Astrocyte of the hippocampus (primary cell): ENCODE measurements at places on chromosomes 7 and 10.

GRCh38 chr7:142308326-142308725, 50.5 kb upstream of the PRSS58 start:
- DNase-seq: no peak

DNA sequence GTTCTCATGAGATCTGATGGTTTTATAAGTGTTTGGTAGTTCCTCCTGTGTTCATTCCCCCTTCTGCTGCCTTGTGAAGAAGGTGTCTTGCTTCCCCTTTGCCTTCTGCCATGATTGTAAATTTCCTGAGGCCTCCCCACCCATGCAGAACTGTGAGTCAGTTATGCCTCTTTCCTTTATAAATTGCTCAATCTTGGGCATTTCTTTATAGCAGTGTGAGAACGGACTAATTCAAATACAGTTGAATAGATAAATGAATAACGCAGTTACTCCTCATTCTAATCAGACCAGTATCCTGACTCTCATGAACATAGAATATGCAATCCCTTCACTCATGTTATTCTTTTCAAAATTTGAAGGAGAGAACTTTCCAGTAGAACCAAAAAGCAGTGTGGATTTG, 375.0 kb upstream of the FZD8 start:
- DNase-seq: no peak

- no peak for DNase-seq
Observed at GRCh38 chr7:56077681-56078080, 13.6 kb downstream of the SUMF2 start.

GRCh38 chr7:66626331-66626934, 2.2 kb upstream of the KCTD7 start:
- no peak for DNase-seq

DNA sequence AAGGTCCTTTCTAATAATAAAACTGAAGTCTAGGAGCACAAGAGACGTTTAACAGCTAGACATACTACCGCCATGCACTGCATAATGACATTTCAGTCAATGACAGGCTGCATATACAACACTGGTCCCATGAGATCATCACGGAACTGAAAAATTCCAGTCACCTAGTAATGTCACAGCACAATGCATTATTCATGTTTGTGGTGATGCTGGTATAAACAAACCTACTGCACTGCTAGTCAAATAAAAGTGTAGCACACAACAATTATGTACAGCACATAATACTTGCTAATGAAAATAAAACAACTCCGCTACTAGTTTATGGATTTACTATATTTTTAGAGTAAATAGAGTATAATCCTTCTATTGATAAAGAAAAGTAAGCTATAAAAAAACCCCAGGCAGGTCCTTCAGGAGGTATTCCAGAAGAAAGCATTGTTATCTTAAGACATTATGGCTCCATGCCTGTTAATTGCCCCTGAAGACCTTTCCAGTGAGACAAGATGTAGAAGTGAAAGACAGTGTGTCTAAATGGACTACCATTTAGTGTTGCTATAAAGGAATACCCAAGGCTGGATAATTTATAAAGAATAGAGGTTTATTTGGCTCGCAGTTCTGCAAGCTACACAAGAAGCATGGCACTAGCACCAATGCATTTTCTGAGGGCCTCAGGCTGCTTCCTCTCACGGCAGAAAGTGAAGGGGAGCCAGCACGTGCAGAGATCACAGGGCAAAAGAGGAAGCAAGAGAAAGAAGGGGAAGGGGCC, 47.1 kb downstream of the HIBADH start:
- no peak for DNase-seq

GRCh38 chr7:7740037-7740355, 21.6 kb upstream of the RPA3 start:
- DNase-seq: no peak

GRCh38 chr10:58621379-58622077, 108.9 kb downstream of the BICC1 start:
- DNase-seq: no peak

- DNase-seq: no peak
Observed at GRCh38 chr7:111985798-111986197, 220.4 kb downstream of the DOCK4 start.
